Activated T-helper 2 cell treated with anti-CD3 and anti-CD28 coated beads, Interferon-gamma antibody, Interleukin-2, Interleukin-4, amounts not matched to agents 10 μg/mL and 5 μg/mL and 100 μg/mL, durations not matched to agents 14 hours and 24 hours and 36 hours (primary cell): ENCODE measurements at places on chromosomes 2 and 18. TPM values are rescaled to one million over a fixed set of nuclear protein-coding genes. Genes with fewer than 3 reads are reported as not detected.

EVX2 gene
- total RNA-seq: not detected in 2 replicates

HK2 gene
- total RNA-seq: 102 TPM in 2 replicates

- peaks cover 5% of the 10 kb centered on the region for H3K4me1 ChIP-seq
- H3K36me3 ChIP-seq: peaks cover 48% of the 10 kb centered on the region
- H3K4me3 ChIP-seq: no peak overlapping the region
- H3K27me3 ChIP-seq: no peaks in the 10 kb centered on the region
Measured at GRCh38 chr2:197391220-197391717, 43.6 kb downstream of the SF3B1 start.

GRCh38 chr2:160064916-160065315 lies 2.5 kb upstream of the PLA2R1 start:
- H3K27ac ChIP-seq: no peak overlapping the region
- no peaks in the 10 kb centered on the region for H3K36me3 ChIP-seq
- H3K4me3 ChIP-seq: no peak overlapping the region
- DNase-seq: no peak
- peaks cover 42% of the 10 kb centered on the region for H3K27me3 ChIP-seq

GRCh38 chr2:74497777-74498499 lies 1.5 kb downstream of the LBX2 start:
- peaks cover 30% of the 10 kb centered on the region for H3K27me3 ChIP-seq
- DNase-seq: no peak
- peak overlapping the region; percentile 72 for H3K27ac ChIP-seq
- H3K4me3 ChIP-seq: peak overlapping the region; percentile 86

DNA sequence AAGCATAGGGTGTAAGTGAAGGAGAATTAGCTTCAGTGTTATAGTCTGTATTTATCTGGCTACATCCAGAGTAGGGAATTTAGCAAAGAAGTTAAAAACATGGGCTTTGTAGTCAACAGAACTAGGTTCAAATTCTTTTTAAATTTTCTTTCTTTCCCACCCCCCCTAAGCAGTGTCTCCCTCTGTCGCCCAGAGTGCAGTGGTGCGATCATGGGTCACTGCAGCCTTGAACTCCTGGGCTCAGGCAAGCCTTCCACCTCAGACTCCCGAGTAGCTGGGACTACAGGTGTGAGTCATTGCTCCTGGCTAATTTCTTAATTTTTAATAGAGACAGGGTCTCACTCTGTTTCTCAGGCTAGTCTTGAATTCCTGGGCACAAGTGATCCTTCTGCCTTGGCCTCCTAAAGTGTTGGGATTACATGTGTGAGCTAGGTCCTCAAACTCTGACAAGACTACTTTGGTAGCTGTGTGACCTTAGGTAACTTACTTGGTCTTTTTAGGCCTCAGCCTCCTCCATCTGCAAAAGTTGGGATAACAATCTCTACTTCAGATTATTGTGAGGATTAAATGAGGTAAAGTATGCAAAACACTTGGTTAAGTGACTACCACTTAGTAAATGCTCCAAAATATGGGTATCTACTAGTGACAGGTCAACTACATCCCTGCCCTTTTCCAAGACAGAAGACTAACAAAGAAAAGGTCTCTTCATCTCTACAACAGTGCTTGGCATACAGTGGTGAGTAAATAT lies 17.8 kb downstream of the DOK1 start:
- no peak overlapping the region for H3K4me3 ChIP-seq
- DNase-seq: no peak
- no peaks in the 10 kb centered on the region for H3K27me3 ChIP-seq
- peak overlapping the region; percentile 18 for H3K27ac ChIP-seq
- H3K4me1 ChIP-seq: peaks cover 65% of the 10 kb centered on the region

GRCh38 chr2:171341394-171342066 lies 92.3 kb downstream of the METTL8 start:
- no peak overlapping the region for H3K27ac ChIP-seq
- no peak for DNase-seq
- H3K27me3 ChIP-seq: no peaks in the 10 kb centered on the region
- no peak overlapping the region for H3K4me3 ChIP-seq
- peaks cover 24% of the 10 kb centered on the region for H3K4me1 ChIP-seq

GRCh38 chr18:44309185-44309584 lies 371.5 kb upstream of the SETBP1 start:
- no peak overlapping the region for H3K27ac ChIP-seq
- H3K27me3 ChIP-seq: no peaks in the 10 kb centered on the region
- H3K4me1 ChIP-seq: no peaks in the 10 kb centered on the region
- no peaks in the 10 kb centered on the region for H3K36me3 ChIP-seq
- H3K4me3 ChIP-seq: no peak overlapping the region
- DNase-seq: no peak

DNA sequence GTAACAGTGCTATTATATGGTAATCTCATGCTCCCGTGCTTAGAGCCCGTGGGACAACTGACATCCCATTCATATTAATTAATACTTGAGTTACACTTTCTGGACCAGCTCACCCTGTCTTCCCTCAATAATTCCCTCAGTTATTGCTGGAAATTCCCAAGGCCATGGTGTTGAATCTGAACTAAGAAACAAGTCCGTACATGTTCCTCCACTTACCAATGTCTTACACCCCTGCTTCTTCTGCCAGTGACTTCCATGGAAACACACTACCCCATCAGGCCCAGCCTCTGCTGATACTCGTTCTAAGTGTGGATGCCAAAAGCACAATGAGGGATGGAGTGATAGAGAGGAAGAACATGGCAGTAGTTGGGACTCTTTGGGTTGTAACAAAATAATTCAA lies 193.7 kb downstream of the RND3 start:
- no peak overlapping the region for H3K4me3 ChIP-seq
- H3K27ac ChIP-seq: no peak overlapping the region
- no peaks in the 10 kb centered on the region for H3K4me1 ChIP-seq
- DNase-seq: no peak

- peaks cover 96% of the 10 kb centered on the region for H3K36me3 ChIP-seq
- H3K27me3 ChIP-seq: peaks cover 12% of the 10 kb centered on the region
- H3K27ac ChIP-seq: no peak overlapping the region
- DNase-seq: no peak
- H3K4me3 ChIP-seq: peak overlapping the region; percentile 89
Measured at GRCh38 chr2:111126581-111126980, 5.9 kb downstream of the BCL2L11 start.

DNA sequence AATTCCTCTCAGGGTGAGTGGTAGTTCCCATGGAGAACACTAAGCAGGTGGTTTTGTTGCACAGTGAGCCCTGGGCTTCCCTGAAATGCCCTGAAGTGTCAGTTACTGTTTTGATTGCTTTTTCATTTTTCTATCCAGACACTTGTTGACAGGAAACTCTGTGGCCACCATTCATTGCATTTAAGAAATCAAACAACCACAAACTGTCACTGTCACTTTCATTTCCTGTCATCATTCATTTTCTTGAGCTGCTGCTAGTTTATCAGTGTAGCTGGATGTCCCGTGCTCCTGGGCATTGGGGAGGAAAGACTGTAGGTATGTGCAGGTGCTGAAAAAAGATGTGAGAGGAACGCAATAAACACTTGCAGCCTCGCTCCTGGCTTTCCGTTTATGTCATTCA lies 891.6 kb upstream of the ZEB2 start:
- H3K4me3 ChIP-seq: peak overlapping the region; percentile 1
- peaks cover 26% of the 10 kb centered on the region for H3K4me1 ChIP-seq
- peaks cover 4% of the 10 kb centered on the region for H3K36me3 ChIP-seq
- DNase-seq: peak; percentile 36
- H3K27me3 ChIP-seq: peaks cover 64% of the 10 kb centered on the region
- H3K27ac ChIP-seq: peak overlapping the region; percentile 32

- peak overlapping the region; percentile 80 for H3K4me3 ChIP-seq
- H3K27ac ChIP-seq: peak overlapping the region; percentile 93
Measured at GRCh38 chr2:112183327-112184025, 45.3 kb downstream of the FBLN7 start.

DNA sequence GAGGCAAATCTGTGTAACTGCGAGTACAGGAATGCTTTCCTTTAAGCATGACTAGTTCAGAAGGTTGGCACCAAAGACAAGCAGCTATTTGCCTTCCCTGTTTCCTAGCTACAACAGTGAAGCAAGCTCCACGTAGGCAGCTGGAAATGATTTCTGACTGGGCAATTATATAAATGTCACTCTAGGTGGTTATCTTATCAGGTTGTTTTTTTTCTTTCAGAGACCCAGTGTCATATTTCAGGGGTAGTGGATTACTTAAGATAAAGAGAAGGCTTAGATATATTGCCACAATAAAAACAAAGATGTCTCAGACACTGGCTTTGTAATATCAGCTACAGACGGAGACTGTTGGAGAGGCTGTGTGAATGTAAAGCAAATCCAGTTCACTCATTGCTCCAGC lies 748.9 kb upstream of the NXPH2 start:
- no peak overlapping the region for H3K4me3 ChIP-seq
- H3K27me3 ChIP-seq: no peaks in the 10 kb centered on the region
- no peaks in the 10 kb centered on the region for H3K36me3 ChIP-seq
- no peaks in the 10 kb centered on the region for H3K4me1 ChIP-seq
- no peak for DNase-seq

DNA sequence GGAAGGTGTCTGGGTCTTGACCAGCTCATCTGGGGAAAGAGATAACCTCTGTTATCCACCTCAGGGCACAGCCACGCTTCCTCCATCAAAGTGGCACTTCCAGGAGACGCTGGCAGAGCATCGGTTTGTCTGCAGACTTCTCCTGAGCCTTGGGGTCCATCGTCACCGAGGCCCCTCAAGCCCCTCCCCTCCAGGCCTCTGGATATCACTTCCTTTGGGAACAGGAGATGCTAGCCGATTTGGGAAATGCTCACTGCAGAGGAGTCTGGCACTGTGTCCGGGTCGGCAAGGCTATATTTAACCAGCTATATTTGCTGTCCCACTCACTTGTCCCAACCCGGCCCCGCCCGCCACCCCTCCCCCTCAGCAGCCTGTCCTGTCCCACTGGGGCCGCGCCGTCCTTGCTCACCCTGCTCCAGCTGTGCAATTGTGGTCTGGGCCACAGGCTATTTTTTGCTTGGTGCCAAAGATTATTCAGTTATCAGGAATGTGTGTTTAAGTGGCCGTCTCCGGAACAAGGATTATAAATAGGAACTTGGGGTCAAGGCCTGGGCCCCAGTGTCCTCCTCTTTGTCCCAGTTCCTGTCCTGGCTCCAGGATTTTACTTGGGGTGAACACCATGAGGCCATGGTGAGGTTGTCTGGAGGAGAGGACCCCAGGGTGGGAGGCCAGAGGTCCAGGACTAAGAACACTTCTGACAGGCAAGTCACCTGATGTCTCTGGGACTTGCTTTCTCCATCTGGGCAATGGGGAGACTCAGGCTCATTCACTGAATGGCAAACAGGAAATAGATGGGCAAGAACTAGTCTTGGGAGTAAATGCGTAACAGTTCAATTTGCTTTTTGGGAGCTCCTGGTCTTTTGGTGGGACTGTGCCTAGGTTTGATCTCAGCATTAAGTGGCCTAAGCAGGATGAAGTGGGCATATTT lies 263.6 kb downstream of the DYSF start:
- H3K27ac ChIP-seq: no peak overlapping the region
- no peak overlapping the region for H3K4me3 ChIP-seq
- H3K27me3 ChIP-seq: no peaks in the 10 kb centered on the region
- H3K4me1 ChIP-seq: no peaks in the 10 kb centered on the region
- no peaks in the 10 kb centered on the region for H3K36me3 ChIP-seq

- no peak for DNase-seq
- H3K4me1 ChIP-seq: no peaks in the 10 kb centered on the region
- no peak overlapping the region for H3K4me3 ChIP-seq
- peaks cover 18% of the 10 kb centered on the region for H3K27me3 ChIP-seq
- no peak overlapping the region for H3K27ac ChIP-seq
Measured at GRCh38 chr2:144659731-144660275, 139.9 kb upstream of the ZEB2 start.

GRCh38 chr2:176680916-176681516 lies 411.8 kb downstream of the MTX2 start:
- DNase-seq: no peak
- H3K27ac ChIP-seq: no peak overlapping the region
- peaks cover 36% of the 10 kb centered on the region for H3K27me3 ChIP-seq
- H3K36me3 ChIP-seq: no peaks in the 10 kb centered on the region
- no peak overlapping the region for H3K4me3 ChIP-seq
